ENCODE measurements at places on chromosomes 4 and X.

DNA sequence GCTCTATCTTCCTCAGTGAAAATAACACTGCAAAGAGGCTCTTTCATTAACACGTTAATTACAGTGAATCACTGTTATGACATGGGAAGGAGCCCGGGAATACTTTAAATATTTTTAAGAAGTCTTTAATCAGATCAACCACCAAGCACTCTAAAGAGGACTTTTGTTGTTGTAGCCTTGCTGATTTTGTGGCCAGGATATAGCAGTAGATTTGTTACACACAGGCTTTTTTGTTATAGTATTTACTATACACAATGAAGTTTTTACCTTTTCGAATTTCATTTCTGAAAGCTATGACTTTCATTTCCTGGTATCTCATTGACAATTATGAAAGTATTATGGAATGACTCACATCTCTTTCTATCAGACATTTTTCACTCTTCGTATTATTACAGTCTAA, 20.3 kb downstream of the FGF13 start:
- no peak for DNase-seq

- DNase-seq = no peak
These were observed 120.5 kb downstream of the CAMK2D start for GRCh38 chr4:113641025-113641431.

- DNase-seq = no peak
These were observed 85.0 kb downstream of the HPGD start for GRCh38 chr4:174437324-174437723.

GRCh38 chr4:139530833-139531427, 25.1 kb downstream of the SETD7 start:
- DNase-seq = peak; percentile 63

GRCh38 chr4:55964046-55964445, 15.3 kb downstream of the CEP135 start:
- DNase-seq = no peak

- no peak for DNase-seq
These were observed 45.9 kb upstream of the DRD5 start for GRCh38 chr4:9735515-9735914.

DNA sequence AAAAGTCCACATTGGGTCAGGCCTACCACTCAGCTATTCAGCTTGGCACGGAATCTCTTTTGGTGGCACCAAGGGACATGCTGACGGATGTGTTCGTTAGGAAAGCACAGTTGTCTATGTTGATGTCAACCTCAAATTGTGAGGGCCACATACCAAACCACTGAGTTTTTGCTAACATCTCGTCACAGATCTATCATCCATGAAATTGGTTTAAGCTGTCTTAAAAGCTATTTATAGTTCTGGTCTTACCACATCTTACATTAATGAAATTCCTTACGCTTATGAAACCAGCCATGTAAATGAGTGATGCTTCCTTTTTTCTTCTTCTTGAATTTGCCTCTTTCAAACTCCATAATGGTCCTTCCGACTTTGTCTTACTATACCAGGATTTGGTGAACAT, 101.5 kb downstream of the MGST2 start:
- DNase-seq = no peak

- DNase-seq = no peak
These were observed 25.8 kb downstream of the PDGFRA start for GRCh38 chr4:54254915-54255246.

GRCh38 chr4:48546336-48546735, 56.3 kb downstream of the ZAR1 start:
- DNase-seq = no peak

DNA sequence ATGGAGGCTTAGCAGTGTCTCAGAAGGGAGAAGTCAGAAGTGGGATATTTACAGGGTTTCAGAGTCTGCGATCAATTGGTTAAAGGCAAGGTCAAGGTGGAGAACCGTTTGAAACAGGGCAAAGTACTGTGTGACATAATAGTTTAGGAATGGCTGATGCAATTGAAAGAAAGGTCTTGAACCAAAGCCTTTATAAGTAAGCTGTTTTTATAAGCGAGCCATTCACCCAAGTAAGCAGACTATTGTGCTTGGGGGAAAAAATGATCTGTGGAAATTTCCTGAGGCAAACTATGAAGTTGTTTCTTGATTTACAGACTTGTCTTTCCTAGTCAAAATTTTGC, 327.3 kb downstream of the CAMK2D start:
- DNase-seq = no peak

GRCh38 chr4:182221987-182222386, 21.2 kb upstream of the TENM3 start:
- DNase-seq = no peak

DNA sequence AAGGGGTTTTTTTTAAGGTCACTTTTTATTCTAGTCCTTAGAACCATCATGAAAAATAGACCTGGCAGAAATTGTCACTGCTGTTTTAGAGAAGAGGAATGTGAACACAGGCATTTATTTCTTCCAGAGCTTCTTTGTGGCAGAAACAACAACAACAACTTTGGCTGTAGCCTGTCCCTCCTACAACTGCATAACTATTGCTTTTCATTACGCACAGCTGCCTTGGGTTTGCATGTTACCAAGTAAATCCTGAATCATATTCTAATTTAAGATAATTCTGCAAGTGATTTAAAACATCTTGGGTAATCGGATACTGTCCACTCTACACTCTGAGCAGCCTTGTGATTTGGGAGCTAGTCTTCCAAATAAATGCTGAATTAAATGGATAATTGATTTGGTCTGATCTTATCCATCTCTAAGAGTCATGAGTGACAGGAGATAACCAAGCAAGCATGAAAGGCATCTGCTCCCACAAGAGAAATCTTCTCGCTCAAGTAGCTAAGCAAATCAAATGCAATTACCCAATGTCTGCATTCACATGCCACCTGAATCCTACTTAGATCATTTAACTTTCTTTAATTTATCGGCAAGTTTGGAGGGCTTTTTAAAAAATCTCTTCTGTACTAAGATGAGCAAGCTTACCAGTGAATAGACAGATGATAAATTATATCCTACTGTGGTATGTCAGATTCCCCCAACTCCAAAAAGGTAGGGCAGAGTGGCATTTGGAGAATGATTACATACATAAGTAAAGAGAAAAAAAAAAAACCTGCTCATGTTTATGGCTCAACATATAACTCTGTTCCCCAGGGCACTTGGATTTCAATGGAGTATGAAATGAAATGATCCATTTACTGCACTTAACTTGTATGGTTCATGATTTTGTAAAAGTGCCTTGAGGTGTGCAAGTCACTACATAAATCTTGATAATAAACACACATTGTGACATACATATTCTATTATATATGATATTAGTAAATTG, 73.6 kb downstream of the EGF start:
- DNase-seq = no peak

DNA sequence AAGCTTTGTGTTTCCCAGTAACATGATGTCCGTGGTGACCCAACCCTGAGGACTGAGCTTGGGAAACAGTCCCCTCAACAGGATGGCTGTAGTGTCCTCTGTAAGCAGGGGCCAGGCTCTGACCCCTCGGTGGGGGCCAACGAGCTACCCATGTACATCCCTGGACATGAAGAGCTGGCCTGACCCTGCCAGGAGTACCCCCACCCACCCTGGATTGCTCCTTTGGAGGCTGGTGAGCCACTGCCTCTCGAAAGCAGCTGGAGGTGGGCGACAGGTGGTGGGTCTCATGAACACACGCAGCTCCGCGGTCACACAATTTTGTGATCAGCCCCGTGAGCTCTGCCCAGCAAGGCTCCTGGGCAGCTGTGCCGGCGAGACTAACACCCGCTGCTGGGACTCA, 33.5 kb downstream of the NSG1 start:
- DNase-seq = no peak

- no peak for DNase-seq
These were observed 119.0 kb downstream of the CFAP299 start for GRCh38 chr4:80454556-80454955.

DNA sequence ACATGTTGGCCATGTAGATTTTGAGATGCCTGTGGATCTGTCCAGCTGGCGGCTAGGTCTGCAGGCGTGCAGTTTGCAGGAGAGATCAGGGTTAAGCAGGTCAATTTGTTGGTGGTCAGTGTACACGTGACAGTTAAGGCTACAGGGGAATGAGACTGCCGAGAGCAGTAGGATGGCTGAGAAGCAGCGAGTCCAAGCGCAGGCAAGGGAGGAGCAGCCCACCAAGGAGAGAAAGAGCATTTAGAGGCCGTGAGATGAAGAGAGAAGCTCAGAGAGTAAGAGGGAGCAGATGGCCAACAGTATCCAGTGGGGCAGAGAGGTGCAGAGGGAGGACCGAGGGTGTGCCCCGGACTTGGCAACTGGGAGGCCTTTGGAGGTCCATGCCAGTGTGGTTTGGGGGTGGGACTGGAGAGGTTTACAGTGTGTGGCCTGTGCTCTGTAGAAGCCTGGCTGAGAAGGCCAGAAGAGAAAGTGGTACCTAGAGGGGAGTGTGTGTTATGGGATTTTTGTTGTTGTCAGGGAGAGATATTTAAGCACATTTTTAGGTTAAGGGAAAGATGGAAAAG, 18.4 kb downstream of the SNX25 start:
- no peak for DNase-seq

- no peak for DNase-seq
These were observed 10.2 kb upstream of the ZNF718 start for GRCh38 chr4:114149-114548.

- DNase-seq = no peak
These were observed 84.9 kb upstream of the TET2 start for GRCh38 chr4:105061731-105062130.

GRCh38 chr4:5959211-5959982, 58.8 kb downstream of the C4orf50 start:
- no peak for DNase-seq

- no peak for DNase-seq
These were observed 82.8 kb upstream of the LIMCH1 start for GRCh38 chr4:41455206-41455605.

GRCh38 chrX:150680974-150681373, 12.2 kb upstream of the MTMR1 start:
- DNase-seq = no peak

DNA sequence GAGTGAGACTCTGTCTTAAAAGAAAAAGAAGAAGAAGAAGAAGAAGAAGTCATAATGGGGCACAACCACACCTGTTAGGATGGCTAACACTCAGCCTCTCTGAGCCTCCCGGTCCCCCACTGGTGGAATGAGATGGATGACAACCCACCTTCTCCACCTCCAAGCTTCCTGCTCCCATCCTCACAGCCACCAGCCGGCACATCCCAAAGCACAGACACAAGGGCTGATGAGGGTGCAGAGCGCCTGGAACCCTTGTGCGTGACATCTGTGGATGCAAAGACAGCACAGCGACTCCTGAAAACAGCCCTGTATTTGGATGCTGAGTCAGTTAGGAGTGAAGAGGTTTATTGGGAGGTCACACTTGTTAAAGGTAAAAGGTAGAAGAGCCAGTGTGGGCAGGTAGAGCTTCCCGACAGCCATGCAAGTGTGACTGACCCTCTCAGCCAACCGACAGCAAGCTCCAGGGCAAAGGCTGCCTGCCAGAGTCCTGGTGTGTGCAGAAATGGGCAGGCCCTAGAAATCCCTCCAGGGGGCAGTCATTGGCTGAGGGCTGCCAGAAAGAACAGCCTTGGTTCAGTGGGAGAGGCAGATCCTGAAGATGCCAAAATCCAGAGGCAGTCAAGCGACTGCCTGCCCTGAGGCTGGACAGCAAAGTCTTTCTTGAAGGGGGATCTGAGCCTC, 26.6 kb upstream of the MAN2B2 start:
- DNase-seq = no peak

- no peak for DNase-seq
These were observed 32.6 kb upstream of the SPON2 start for GRCh38 chr4:1204828-1205585.

DNA sequence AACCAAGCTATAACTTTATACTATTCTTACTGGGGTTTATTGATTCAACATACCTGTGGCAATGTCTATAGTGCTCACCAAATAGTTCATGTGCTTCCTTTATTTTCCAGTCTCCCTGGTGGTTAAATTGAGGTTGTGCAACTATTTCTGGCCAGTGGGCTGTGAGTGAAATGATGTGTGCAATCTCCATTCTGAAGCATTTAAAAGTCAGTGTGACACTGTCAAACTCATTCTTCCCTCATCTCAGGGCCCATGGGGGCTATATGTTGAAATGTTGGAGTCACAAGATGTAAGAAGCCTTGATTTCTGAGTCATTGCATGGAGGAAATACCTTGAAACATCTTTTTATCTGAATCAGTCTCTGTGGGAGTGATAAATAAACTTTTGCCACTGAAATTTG, 414.3 kb upstream of the RPS6KA3 start:
- DNase-seq = no peak

GRCh38 chr4:76856243-76857073, 41.5 kb downstream of the SOWAHB start:
- no peak for DNase-seq

DNA sequence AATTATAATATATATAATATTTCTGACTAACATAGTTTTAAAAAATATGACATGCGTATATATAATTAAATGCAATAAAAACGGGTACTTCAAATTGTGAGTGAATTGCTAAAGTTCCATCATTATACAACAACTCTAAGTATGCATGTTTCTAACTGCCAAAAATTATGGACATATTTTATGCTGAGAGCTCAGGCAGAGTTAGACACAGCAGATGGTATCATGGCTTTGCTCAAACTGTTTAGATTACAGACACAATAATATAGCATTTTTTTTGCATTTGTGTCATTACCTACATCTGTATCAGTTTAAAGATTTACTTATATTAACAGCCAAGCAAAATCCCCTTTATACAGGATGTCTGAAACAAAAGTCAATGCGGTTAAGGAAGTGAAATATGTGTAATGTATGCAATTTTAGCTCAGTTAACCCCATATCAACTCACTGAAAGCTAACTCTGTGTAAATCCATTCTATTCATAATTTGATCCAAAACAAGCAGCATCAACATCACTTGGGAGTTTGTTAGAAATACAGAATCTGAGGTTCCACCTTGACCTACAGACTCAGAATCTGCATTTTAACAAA, 119.1 kb upstream of the CNKSR2 start:
- no peak for DNase-seq

GRCh38 chr4:173057901-173058300, 110.7 kb upstream of the GALNT7 start:
- no peak for DNase-seq

DNA sequence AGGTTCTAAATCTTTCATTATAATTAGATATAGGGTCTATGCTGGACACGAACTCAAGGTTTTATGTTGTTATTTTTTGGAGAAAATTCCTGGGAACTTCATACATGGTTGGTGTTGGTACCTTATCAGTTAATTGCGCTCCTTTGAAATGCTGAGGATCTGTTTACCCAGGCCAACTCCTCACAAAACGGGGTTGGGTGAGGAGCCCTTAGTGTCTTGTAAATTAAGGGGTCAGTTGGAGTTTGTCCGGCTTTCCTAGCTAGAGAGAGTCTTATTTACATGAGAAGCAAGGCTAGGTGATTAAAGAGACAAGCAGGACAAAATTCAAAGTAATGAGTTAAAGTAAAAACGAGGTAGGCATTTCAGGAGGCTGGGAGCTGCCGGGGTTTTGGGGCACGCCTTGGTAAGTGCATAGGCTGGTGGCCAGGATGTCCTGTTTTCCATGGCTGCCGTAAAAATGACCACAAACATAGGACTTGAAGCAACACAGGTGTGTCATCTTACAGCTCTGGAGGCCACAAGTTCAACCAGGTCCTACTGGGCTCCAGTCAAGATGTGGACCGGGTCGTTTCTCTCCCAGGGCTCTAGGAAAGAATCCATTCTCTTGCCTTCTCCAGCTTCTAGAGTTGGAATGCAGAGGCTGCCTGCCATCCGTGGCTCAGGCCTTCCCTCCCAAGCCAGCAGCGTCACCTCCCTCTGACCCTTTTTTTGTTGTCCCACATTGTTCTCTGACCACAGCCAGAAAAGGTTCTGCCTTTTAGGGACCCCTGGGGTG, 19.8 kb downstream of the PSAPL1 start:
- peak; percentile 1 for DNase-seq

Measured in activated gamma-delta T cell treated with Interleukin-2 at 50 U/mL for 16 hours (primary cell).